ENCODE measurements at places on chromosomes 7 and 10. TPM values are rescaled to one million over a fixed set of nuclear protein-coding genes. Genes with fewer than 3 reads are reported as not detected.

DNA sequence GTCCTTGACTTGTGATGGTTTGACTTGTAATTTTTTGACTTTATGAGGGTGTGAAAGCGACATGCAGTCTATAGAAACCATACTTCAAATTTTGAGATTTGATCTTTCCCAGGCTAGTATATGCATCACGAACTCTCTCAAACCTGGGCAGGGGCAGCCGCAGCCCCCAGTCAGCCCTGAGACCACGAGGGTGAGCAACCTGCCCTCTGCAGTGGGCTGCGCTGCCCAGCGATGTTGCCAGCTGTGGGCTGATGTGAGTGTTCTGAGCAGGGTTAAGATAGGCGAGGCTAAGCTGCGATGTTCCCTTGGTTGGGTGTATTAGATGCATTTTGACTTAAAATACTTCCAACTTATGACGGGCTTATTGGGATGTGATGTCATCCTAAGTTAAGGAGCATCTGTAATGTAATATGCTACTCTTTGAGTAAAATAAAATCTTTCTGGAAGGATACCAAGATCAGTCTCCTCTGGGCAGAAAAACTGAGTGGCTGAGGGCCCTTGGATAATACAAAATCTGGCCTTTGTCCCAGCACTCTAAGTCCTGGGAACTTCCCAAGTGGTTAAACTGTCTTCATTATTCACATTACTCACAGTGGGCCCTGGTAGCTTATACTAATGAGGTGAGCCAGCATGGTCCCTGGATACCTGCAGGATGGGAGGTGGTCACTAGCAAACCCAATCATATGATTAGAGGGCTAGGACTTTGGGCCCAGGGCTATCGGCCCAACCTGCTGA lies 28.4 kb upstream of the CNPY1 start:
- DNase-seq, result no peak

DNA sequence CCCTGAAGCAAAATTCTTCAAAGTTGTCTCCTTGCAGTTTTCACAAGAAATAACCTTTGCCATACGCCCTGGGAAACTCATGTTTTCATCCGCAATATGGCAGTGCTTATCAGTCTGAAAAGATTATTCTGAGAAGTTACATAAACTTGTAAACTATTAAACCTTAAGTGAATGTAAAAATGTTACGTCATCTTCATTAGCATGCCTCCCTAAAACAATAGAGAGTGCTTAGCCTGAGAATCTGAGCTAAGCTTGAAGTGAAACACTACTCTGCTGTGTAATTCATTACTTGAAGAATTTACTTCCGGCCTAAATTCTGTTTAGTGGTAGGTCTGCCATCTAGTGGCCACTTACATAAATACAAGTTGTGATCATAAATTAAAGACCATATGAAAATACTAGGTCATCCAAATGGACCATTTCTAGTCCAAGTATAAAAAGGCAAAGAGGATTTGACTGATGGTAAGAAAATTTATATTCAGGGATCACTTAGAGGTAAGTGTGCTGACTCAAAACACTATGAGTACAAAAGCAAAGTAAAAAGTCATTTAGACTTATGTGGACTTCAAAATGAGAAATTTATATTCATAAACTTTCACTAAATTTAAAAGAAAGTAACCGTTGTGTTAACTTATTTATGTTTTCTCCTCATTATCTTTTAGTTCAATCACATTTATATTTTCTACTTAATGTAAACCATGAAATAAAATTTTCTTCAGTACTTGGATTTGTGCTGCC lies 745.1 kb upstream of the LRRTM3 start:
- DNase-seq, result peak; percentile 62

DNA sequence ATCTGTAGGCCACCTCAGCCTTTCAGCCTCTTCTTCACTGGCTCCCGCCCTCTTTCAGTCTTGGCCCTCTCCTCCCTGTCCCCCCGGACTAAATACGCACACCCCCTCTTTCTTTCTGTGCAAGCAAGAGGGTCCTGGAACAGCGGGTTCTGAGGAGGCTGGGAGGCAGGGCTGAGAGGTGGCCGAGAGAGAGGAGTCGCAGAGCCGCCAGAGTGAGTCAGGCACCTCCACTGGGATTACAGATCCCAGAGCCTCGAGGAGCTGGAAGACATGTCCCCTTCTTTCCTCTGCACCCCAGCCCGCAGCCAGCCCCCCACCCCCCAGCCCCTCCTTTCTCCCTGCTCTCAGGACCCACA lies 182 bp downstream of the CCDC136 start:
- DNase-seq, result no peak

DNA sequence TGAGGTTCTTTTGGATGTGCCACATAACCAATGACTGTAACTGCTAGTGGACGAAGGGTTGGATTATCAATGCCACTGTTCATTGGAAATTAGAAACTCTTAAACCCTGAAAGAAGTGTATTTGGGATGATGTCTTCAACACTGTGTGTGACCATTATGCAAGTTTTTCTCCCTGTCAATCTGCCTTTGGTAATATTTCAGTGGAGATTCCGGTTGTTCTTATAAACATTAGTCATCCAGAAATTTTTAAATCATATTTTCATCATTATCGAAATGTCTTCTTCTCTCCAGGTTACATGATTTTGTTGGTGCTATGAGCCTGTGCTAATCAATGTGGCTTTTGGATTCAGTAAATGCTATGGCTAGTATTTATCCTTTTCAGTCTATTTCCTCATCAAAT lies 61.7 kb upstream of the KLF6 start:
- no peak for DNase-seq

DNA sequence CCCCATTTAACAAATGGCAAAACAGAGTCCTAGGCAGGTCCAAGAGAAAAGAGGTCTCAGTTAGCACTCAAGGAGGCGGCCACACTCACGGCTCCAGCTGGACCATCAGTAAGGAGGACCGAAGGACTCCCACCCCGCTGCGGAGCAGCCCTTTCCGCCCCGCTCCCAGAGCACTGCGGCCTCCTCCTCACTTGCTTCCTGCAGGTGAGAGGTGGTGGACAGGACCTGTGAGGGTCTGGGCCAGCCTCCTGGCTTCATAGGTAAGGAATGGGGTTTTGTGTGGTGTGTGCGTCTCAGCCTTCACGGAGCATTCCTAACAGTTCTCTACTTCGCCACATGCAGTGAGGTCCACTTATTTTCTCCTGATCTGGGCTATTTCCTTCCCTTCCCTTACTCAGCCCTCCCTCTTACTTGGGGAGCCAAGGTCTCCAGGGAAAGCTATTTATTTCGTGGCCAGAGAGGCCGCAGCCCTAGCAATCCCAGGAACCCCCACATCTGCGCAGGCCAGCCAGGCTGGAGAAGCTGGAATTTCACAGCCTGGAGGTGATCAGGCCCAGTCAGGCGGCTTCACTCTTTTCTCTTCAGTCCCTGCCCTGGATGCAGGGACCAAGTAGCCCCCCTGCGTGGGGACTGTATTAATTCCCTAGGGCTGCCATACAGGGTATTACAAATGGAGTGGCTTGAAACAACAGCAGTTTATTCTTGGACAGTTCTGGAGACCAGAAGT lies 45.9 kb downstream of the ZNF783 start:
- no peak for DNase-seq

DNA sequence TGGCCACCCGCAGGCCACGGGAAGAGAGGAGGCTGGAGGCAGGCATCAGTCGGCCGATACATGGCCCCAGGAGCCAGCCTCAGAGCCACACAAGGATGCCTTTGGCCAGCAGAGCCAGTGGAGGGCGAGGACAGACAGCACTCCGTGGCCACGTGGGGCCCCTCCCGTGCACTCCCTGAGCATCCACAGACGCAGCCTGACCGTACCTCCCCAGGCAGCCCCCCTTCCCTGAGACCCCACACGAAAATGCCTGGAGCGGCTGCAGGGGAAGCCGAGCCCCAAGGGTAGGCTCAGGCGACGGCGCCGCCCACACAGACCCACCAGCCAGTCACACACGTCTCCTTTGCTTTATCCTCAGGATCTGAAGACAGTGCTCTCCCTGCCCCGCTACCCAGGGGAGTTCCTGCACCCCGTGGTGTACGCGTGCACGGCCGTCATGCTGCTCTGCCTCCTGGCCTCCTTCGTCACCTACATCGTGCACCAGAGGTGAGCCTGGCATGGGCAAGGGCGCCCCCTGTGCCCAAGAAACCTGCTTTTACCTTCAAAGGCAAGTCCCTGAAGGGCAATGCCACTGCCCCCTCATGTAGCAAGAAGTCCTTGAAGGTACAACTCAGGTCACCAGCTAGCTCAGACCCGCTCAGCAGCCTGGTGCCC lies 9.0 kb downstream of the ADGRA1 start:
- DNase-seq, result no peak

GRCh38 chr7:94400643-94401427 lies 6.1 kb downstream of the COL1A2 start:
- DNase-seq, result no peak

- peak; percentile 64 for DNase-seq
These were observed 8.4 kb downstream of the CPA2 start for GRCh38 chr7:130274983-130275591.

- peak; percentile 6 for DNase-seq
These were observed 287.2 kb downstream of the ETV1 start for GRCh38 chr7:13702251-13702650.

DNA sequence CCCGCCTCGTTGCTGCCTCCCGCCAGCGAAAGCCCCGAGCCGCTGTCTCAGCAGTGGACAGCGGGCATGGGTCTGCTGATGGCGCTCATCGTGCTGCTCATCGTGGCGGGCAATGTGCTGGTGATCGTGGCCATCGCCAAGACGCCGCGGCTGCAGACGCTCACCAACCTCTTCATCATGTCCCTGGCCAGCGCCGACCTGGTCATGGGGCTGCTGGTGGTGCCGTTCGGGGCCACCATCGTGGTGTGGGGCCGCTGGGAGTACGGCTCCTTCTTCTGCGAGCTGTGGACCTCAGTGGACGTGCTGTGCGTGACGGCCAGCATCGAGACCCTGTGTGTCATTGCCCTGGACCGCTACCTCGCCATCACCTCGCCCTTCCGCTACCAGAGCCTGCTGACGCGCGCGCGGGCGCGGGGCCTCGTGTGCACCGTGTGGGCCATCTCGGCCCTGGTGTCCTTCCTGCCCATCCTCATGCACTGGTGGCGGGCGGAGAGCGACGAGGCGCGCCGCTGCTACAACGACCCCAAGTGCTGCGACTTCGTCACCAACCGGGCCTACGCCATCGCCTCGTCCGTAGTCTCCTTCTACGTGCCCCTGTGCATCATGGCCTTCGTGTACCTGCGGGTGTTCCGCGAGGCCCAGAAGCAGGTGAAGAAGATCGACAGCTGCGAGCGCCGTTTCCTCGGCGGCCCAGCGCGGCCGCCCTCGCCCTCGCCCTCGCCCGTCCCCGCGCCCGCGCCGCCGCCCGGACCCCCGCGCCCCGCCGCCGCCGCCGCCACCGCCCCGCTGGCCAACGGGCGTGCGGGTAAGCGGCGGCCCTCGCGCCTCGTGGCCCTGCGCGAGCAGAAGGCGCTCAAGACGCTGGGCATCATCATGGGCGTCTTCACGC lies 825 bp downstream of the ADRB1 start:
- no peak for DNase-seq

- no peak for DNase-seq
These were observed 40.4 kb downstream of the PDIA4 start for GRCh38 chr7:148987751-148988512.

DNA sequence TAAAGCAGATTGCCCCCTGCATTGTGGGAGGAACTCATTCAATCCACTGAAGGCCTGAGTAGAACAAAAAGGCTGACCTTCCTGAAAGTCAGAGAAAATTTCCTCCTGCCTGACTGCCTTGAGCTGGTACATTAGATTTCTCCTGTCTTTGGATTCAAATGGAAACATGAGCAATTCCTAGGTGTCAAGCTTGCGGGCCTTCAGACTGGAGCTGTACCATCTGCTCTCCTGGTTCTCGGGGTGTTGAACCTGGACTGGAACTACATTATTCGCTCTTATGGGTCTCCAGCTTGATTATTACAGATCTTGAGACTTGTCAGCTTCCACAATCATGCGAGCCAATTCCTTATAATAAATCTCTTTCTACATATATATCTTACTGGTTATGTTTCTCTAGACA lies 173.6 kb upstream of the STEAP4 start:
- DNase-seq, result no peak

GRCh38 chr7:111041577-111041976 lies 49.4 kb upstream of the LRRN3 start:
- no peak for DNase-seq

DNA sequence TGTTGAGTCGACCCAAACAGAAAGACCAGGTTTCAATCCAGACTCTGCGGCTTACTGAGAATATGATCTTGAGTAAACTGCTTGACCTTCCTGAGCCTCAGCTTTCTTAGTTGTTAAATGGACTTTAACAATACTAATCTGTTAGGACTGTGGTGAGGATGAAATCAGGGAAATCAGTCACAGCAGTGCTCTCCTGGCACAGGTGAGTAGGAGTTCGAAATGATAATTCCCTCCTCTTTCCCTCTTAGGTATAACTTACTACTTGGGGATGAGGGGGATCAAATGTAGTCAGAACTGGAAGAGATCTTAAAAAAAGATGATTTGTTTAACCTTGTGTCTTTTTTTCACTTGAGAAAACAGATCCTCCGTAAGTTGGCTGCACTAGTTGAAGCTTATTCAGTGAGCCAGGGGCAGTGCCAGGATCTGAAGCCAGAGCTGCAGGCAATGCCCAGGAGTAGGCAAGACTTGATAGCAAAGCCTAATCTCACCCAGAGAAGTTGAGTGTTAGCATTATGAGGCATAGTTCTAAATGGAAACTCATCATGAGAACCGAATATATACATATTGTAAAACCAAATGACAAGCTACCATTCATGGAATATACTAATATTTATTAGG lies 1.8 kb upstream of the MAGI2 start:
- no peak for DNase-seq

GRCh38 chr10:2214805-2215204 lies 477.5 kb upstream of the ADARB2 start:
- DNase-seq, result no peak

DNA sequence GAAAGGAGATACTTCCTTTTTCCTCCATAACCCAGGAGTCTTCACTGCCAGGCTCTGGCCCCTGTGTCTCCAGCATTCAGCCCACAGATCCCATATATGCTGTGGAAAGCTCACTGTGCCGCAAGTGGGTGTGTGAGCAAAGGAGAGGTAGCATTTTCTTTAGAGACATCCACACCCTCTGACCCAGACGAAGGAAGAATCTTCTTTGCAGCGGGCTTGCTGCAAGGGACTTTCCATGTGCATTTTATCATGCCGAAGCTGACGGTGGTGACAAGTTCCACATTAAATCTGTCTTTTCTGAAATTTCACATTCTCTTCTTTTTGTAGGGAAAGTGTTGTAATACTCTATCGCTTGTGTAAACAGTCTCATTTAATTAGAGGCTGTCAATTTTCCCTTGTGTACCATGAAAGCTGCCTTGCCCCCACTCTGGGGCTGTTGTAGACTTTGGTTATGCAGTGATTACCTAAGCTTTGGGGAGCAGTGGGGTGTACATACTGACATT lies 409.5 kb downstream of the SUGCT start:
- peak; percentile 61 for DNase-seq

GRCh38 chr10:103576862-103577261 lies 83.4 kb downstream of the NEURL1 start:
- no peak for DNase-seq

Gene SP4
- total RNA-seq, result 3.9 TPM

Gene CHAT
- not detected for total RNA-seq

Gene HOXA2
- total RNA-seq, result 0.64 TPM

Gene SSC4D
- 0.64 TPM for total RNA-seq

Gene PNLIPRP2
- not detected for total RNA-seq

Gene ARL3
- total RNA-seq, result 5.5 TPM

Gene RPEL1
- total RNA-seq, result 0.43 TPM

Gene NFE2L3
- total RNA-seq, result 6.9 TPM

Gene MAGI2
- 20.0 TPM for total RNA-seq

Gene CCDC3
- total RNA-seq, result 0.43 TPM

Gene TMEM139
- not detected for total RNA-seq

Gene CTTNBP2
- 3.2 TPM for total RNA-seq

Gene HABP2
- total RNA-seq, result not detected
